ENCODE measurements at places on chromosomes 1 and 21.

DNA sequence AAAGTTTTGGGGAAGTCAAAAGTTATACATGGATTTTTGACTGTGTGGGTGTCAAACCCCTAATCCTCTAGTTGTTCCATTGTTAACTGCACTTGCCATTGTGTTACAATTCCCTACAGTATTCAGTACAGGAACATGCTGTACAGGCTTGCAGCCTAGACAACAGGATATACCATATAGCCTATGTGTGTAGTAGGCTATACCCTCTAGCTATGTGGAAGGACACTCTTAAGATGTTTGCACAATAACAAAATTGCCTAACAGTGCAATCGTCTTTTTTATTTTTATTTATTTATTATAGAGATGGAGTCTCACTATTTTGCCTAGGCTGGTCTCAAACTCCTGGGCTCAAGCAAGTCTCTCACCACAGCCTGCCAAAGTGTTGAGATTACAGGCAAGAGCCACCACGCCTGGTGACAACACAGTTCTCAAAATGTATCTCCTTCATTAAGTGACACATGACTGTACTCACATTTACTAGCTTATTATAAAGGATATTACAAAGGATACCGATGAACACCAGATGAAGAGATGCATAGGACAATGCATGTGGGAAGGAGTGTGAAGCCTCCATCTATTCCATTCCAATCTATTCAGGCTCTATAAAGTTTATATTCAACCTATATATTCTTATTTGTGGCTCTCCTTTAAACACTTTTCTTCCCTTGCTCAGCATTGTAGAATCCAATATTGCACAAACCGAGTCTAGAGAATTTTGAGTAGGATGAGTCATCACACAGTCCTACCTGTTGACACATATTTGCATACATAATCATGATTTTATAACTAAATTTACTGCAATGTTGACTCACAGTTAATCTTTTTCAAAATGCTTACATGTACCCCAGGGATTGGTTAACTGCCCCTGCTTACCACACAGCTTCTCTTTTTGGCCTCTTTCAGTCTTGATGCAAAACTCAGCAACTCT is 28.4 kb upstream of the CEP350 start:
- DNase-seq: peak; percentile 5

- no peak for DNase-seq
These were observed 250.4 kb downstream of the NFIA start for GRCh38 chr1:61332796-61333195.

DNA sequence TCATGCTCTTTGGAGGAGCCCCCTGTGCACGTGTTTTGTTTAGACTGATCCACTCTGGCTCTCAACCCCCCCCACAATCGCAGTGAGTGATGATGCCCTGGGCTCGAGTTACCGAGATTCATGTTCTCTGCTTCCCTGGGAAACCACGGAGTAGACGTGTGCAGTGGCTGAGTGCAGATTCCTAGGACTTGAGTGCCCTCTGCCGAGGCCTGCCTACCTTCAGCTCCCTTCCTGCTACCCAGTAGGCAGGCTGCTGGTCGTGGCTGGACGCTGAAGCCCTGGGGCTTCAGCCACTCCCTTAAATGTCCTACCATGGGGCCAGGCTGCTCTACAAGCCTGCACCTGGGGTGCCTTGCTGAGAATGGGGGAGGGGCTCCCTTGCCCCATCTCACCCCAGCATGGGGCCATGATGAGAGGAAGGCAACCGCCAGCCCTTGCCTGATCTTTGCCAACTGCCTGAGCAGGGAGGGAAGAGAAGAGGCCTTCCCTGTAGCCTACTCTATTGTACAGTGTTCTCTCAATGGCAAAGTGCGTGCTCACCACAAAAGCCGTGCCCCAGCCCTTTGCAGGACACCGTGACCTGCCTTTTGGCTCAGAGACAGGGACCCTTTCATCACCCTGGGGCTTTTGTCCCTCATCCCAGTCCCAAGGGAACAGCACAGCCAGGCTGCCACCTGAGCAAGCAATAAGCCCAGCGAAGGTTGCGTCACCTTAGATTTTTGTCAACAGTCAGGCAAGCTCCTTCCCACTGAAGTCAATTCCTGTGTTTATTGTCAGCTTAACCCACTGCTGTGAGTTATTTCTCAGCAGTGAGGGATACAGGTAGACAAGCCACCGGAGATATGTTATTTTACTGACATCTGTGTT is 4.1 kb upstream of the GRIK3 start:
- no peak for DNase-seq

GRCh38 chr1:23356471-23357137 is 12.5 kb upstream of the HNRNPR start:
- DNase-seq: no peak
